GM12865 (cell line): ENCODE measurements at places on chromosomes 2 and 18.

GRCh38 chr2:100494712-100495111 lies 24.4 kb downstream of the NMS start:
- no peak for DNase-seq

DNA sequence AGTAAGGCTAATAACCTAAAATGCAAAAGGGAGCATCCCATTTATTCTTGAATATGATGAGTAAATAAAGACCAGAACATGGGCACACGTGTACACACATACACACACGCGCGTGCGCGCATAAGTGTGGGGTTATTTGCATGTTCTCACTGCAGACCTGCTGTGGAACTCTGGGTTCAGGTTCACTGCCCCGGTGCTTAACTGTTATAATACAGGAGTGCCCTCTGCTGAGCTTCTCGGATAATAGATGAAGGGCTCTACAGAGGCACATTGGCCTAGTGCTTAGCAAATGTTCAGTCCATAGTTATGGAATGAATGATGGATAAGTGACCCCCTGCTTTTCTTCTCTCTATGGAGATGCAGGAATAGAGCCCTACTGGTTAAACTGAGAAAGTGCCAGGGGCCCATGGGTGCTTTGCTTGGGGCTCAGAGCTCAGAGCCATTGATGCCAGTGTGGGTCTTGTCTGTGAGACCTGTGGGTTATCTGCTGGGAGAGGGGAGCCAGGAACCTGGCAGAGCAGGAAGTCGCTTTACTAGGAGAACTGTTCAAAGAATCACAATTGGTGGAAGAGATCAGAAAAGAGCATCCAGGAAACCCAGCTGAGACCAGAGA lies 3.6 kb upstream of the ARL4C start:
- peak; percentile 88 for DNase-seq

DNA sequence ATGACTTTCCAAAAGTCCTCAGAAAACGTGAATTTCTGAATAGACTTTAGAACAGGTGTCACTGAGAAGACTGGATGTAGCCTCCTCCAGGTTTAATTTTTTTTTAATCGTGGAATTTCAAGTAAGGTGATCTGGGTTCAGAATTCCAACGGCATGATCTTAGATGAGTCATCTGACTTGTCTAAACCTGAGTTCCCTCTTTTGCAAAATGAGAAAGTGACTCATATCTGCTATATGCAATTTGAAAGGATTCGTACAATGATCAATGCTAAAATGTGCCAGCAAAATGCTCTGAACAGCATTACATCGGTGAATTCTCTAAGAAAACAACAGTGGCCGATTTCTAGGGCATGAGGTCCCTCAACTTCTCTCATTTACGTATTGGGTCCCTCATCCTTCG lies 69.1 kb upstream of the ZNF516 start:
- no peak for DNase-seq

- no peak for DNase-seq
Measured at GRCh38 chr2:236265675-236266074, 1.5 kb upstream of the ASB18 start.
